ENCODE measurements at places on chromosomes 6 and 20.

GRCh38 chr6:148328876-148329555, 13.6 kb upstream of the SASH1 start:
- DNase-seq: no peak

DNA sequence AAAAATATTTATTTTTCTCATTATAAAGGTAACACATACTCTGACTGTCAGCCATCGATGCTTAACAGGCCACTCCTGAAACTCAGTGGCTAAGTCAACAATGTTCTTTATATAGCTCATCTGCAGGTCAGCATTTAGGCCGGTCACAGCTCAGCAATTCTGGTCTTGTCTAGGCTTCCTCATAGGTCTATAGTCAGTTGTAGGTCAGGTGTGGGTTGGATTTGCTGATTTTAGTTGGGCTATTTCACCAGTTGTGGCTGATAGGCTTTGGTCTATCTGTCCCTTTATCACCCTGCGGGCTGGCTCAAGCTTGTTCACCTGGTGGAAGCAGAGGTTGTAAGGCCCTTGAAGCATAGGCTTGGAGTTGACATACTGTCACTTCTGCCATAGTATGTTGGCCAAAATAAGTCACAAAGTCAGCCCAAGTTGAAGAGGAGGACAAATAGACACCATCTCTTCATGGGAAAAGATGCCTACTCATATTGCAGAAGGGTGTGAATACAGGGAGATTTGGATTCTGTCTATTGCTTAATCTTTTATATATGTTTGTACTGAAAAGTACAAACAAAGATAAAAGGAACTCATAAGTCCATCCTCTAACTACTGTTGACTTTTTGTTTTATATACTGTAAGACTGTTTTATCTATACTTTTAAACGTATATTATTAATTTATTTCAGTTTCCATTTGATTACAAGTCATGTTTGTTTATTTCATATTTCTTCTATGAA, 75.0 kb downstream of the BCKDHB start:
- no peak for DNase-seq

DNA sequence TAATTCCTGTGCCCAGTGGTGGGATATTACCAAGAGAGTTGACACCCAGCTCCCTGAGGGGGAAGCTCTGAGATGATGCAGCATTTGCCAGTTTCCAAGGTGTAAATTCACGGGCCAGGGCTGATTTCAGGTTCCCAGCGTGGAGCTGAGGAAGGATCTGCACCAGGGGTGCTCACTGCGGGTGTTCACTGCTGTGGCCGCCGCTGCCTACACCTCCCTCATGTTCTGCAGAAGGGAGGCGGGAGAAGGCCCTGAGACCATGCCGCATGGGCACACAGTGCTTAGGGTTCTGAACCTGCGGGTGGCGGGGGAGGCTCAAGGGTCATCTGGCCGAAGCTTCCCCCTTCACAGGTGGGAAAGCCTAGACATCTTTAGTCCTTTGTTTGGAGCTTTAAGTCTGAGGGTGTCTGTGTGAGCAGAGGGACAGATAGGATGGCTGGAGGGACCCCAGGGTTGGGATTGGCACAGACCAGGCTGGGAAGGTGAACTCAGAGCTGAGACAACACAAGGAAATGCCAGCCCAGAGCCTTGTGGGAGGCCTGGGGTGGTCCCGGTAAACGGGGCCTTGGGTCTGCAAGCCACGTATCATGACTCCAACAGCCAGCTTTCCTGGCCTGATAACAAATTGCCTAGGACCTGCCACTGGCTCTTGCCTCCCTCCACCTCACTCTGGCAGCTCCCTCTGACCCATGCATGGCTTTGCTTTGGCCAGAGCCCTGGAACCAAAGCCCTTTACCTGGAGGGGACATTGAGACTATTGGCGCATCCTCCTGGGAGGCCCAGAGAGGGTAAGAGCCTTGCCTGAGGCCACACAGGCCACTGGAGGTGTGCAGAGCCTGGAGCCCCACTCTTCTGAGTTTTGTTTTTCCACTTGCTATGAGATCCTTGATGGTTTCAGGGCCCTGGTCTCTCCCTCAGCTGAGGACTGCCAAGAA, 40.4 kb downstream of the SYNJ2 start:
- DNase-seq: no peak

DNA sequence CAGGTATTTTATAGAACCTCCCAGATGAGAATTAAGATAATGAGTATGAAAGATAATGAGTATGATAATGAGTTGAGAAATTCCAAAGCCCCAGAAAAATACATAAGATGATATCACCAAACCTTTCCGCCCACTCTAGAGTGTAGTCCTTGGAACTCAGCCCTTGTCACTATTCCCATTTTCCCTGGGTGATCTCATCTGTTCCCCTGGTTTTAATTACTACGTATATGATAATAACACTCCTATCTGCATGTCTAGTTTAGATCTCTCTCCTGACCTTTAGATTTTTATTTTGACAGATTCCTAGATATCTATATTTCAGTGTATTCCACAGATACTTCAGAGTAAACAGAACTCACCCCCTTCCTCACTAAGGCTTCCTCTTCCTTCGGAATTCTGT, 51.0 kb upstream of the ASIP start:
- no peak for DNase-seq

GRCh38 chr6:70124882-70125545, 177.9 kb downstream of the COL9A1 start:
- no peak for DNase-seq

DNA sequence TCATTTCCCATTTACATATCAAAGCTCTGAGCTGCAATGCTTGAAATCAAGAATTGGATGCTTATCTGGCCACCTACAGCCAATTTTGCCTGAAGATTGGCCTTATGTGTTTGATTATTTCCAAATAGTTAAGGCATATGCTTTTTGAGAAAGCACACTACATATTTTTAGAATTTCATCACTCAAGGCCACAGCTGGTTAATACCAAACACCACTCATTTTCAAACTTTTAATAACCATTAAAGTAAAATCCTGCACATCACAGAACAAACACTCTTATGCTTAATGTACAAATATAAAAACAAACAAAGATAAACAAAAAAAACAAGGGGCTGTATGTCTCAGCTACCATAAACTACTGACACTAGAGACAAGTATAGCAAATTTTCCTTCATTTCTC, 96.9 kb upstream of the HMGCLL1 start:
- DNase-seq: no peak

DNA sequence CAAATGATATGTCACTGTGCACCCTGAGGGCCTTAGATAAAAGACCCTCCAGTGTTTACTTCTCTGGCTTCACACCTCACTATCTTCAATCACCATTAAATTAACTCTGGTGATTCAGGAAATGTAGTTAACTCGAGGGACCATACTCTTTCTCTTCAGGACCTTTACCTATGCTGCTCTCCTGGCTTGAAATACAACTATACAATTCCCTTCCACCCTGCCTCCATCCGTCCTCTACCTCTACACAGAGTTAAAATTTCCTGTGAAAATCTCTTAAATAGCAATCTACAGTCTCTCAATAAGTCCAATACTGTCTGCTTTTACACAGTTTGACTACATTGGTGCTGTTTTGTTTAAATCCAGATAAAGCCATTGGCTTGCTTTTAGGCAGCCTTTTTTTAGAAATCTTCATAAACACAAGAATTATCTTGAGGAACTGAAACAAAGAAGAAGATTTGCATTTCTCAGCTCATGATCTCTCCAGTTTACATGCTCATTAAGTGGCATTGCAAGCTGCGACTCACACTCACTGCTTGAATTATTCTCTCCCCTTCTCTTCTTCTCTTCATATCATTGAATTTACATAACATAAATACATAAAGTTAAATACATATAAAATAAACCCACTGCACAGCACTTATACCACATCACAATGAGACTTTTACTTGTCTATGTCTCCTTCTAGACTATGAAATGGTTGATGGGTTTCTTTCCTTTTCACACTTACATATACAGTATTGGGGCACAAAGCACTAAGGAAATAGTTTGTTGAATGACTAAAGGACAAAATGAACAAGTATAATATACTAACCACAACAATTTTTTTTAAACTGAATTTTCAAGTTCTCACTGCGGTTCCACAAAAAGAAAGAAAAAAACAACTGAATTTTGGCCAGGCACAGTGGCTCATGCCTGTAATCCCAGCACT, 239.0 kb upstream of the KCNQ5 start:
- no peak for DNase-seq

DNA sequence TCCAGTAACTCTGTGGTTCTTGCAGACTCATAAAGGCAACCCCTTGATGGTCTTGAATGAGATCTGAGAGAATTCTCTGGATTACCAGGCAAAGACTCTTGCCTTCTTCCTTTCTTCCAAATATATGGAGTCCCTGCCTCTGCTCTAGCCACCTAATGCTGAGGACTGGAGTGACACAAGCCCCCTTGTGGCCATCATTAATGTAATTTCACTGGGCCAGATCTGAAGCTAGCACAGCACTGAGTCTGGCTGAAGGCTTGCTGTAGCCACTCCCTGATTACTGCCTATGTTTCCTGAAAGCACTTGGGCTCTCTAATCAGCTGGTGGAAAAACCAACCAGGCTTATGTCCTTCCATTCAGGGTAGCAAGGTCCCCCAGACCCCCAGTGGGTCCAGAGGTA, 559.3 kb upstream of the IRAK1BP1 start:
- DNase-seq: no peak

- DNase-seq: no peak
These were observed 252.6 kb downstream of the MYLK4 start for GRCh38 chr6:2497922-2498623.

GRCh38 chr6:109088995-109089394, 5.7 kb downstream of the SESN1 start:
- no peak for DNase-seq

- DNase-seq: no peak
These were observed 46.9 kb upstream of the POU3F2 start for GRCh38 chr6:98787435-98787834.

DNA sequence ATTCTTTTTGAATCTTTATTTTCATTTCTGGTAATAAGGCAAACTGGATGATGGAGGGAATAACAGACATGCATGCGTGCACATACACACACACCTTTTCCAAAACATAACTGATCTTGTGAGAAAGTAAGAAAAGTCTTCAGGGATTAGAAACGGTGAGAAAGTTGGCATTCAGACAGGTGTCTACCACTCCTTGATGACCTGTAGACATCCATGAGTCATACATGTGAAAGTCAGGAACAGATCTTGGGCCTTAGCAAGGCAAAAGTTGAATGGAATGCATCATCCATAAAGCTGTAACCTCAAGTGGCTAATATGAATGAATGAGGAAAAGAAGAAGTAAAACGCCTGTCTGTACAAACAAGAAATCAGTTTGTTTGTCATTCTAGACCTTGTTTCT, 97.3 kb downstream of the GRIK2 start:
- DNase-seq: peak; percentile 3

DNA sequence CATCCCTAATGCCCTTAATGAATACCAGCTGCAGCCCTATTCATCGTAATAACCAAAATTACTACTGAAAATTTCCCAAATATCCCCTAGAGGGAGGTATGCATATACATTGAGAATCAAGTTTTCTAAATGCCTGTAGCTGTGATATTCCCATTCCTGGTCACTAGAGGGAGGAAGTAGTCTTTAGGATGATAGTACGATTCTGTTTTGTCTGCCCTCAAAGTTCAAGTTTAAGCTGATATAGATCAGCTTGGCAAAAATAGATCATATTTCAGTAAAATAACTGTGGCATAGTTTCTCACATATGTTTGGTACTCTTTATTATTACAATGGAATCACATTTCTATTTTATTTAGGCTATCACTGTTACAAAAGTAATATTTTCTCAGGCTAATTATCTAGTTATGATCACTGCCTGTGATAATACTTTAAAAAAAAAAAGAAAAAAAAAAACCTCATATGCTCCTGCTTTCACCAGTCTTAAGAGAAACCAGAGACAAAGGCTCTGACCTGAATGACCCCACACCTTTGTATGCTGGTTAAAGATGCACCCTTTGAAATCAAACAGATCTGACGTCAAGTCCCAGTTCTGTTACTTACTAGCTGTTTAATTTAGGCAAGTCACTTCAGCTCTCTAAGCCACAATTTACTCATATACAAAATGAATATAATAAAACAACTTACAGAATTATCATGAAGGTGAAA, 11.0 kb downstream of the TSPYL1 start:
- peak; percentile 43 for DNase-seq

- peak; percentile 85 for DNase-seq
These were observed 84.9 kb downstream of the KCNB1 start for GRCh38 chr20:49397525-49397924.

DNA sequence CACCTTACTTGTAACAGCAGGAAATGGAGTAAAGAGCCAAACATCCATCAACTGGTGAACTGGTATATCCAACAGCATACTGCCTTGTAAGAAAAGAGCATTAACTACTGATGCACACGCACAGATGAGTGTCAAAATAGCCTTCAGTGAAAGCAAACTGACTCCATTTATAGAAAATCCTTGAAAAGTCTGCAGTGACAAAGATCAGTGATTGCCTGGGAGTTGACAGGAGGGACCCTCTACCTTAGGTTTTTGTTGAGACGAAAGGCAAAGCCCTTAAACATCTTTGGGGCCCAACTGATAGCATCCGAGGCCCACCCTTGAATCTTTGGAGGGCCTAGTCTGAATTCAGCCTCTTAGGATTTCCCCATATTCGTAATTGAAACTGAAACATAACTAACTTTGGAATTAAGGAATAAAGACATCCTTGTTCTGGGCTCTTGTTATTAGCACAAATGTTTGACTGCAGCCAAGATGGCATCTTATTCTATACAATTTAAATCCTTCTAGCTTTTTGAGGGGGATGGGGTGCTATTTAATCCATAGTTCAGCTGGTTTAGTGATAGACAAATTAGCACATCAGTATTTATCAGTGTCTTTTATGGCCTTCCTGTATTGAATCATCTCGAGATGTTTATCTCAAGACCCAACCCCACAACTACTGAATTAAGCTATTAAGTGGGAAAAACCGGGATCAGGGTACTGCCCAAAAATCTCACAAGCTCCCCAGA, 13.0 kb downstream of the FBXO5 start:
- no peak for DNase-seq

- no peak for DNase-seq
These were observed 81.0 kb upstream of the ASF1A start for GRCh38 chr6:118812970-118813369.

- no peak for DNase-seq
These were observed 137.2 kb downstream of the DLL1 start for GRCh38 chr6:170153436-170154319.

- no peak for DNase-seq
These were observed 519.2 kb downstream of the UTRN start for GRCh38 chr6:144804246-144804790.

- peak; percentile 62 for DNase-seq
These were observed 20.5 kb downstream of the LAMA4 start for GRCh38 chr6:112233847-112234246.

DNA sequence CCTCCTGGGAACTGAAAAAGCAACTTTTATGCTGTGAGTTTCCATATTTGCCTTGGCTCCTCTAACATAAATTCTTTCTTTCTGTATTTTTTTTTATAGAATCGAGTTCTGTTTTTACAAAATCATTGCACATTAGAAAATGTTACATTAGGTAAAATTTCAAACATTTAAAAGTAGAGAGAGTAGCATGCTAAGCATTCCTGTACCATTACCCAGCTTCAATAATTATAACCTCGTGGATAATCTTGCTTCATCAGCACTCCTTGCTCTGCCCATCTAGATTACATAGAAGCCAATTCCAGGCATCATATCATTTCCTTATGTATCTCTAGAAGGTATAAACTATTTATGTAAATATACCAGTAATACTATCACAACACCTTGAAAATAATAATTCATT, 15.4 kb upstream of the FBXO30 start:
- no peak for DNase-seq
